Stimulated activated CD4-positive, alpha-beta T cell treated with anti-CD3 and anti-CD28 coated beads, Interleukin-2, amount 100 ng/mL, for 4 hours (primary cell): ENCODE measurements at places on chromosomes 12 and 14.

- no peak for DNase-seq
Observed at GRCh38 chr12:6494258-6494743, 399 bp downstream of the NCAPD2 start.

DNA sequence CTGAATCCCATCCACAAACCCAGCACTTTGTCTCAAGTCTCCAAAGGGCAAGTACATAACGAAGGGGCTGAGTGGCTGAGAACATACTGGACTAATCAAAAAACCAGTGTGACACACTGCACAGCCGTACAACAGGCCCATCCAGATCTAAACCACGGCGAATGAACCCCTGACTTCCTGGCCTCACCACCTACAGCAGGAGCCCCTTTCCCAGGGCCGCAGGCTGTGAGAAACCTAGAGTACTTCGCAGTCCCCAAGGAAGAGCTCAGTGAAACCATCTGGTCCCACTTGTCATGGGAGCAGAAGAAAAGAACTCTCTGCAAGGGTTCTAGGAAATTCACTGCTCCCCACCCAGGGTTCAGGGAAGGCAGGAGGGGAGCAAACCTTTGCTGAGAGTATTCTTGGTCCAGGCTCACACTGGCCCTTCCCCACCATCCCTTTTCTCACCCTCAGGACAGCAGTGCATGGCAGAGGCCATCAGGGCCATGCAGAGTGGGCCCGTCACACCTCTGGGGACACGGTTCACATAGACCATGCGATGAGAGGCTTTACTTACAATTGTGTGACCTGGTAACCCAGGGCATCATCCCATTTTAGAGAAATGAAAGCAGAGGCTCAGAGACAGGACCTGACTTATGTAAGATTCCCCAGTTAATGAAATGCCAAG lies 192.8 kb downstream of the BCL11B start:
- DNase-seq: no peak

DNA sequence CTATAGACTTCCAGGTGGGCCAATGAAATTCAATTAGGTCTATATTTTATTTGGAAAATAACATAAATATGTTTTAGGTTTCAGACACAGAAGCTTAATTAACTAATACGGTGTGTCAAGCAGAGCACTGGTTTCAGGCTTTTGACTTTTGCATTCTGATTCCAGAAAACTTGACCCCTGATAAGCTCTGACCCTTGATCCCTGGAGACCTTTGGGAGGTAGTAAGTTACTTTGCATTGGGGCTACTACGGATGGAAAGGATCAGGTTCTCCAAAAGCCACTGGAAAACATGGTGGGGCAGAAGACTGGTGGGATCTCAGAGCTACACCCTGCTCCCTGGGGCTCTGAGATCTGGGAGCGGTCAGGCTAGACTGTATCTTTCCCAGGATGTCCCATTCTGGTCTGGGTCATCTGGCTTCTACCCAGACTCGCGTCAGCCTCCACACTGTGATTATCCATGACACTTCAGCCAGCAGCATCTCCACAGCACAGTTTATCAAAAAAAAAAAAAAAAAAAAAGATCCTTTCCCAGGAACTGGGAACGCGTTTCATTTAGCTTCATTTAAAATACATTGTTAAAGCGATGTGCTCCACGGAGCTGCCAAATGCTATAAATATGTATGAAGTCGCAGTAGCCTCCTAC lies 17.8 kb upstream of the EMP1 start:
- DNase-seq: no peak

GRCh38 chr14:35814371-35815005 lies 5.4 kb upstream of the RALGAPA1 start:
- peak; percentile 68 for DNase-seq

DNA sequence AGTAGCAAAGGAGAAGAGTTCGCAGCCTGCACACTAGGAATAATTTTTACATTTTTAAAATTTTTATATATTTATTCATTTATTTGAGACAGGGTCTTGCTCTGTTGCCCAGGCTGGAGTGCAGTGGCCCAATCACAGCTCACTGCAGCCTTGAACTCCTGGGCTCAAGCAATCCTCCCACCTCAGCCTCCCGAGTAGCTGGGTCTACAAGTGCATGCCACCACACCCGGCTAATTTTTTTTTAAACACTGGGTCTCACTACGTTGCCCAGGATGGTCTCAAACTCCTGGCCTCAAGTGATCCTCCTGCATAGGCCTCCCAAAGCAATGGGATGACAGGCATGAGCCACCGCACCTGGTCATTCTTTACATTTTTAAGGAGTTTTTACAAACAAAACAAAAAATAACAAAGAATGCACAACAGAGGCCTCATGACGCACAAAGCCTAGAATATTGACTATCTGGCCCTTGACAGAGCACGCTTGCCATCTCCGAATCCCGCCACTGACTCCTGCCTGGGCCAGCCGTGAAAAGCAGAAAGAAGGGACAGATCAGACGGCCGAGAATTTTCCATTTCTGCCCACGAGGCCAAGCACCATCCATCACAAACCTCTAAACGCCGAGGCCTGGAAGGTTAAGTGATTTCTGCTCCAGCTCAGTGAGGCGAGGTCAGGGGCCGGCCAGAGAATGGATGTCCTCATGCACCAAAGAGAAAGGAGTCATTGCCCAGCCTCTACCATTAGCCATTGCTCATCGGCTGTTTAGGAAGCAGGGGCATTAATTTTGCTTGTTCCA lies 120.0 kb downstream of the SCARB1 start:
- DNase-seq: no peak

DNA sequence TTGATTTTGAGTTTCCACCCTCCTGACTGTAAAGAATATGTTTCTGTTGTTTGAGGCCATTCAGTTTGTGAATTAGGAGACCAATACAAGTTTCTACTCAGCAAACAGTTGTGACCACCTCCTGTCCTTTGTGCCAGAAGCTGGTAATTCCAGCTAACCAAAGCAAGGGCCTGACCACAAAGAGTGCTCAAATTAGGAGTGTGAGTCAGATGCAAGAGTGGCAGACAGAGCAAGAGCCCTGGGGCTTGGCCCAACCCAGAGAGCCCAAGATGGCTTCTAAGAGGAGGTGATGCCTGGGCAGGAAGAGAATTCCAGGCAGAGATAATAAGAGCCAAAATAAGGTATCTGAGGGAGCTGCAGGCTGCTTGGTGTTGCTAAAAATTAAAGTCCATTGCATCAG lies 77.7 kb upstream of the C14orf132 start:
- no peak for DNase-seq

- DNase-seq: no peak
Observed at GRCh38 chr14:22814941-22815713, at the start of gene SLC7A7. TSS of gene SLC7A7 (minus strand) at chr14:22815435. CDS start at chr14:22813398, 2,037 bp downstream.

DNA sequence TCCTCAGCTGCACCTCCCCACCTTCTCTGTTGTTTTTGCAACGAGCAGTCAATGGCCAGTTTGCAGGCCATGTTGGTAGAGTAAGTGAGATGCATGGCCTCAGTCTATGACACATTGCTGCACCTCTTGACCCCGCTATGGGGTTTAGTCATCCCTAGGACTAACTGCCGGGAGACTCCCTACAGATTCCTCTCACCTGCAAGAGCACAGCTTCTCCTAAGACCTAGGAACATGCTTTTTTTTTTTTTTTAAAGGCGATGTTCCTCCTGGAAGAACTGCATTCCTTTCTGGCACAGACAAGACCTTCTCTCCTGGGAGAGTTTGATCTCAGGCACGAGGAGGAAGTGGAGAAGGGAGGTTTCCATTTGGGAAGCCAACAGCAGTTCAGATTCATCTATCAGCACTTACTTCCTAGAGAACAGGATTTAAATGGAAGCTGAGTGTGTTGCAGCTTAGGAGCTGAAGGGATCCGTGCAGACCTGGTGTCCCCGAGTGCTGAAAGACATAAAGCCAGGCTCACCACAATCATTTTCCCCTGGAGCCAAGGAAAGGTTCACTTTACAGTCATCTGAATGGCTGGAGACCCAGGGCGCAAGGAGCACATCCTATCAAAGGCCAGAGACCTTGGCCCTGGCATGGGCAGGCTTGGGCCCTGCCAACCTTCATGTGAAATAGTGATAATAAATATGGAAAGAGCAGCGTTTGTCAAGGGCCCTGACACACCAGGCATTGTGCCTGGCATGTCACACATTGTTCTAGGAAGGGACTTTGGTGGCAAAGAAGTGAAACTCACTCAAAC lies 104.1 kb downstream of the LGMN start:
- no peak for DNase-seq

GRCh38 chr12:122026706-122027333 lies 5.1 kb downstream of the BCL7A start:
- DNase-seq: no peak

- no peak for DNase-seq
Observed at GRCh38 chr14:45721472-45721871, 468.5 kb upstream of the MIS18BP1 start.

- DNase-seq: no peak
Observed at GRCh38 chr12:131900397-131900796, 6.0 kb downstream of the ULK1 start.

DNA sequence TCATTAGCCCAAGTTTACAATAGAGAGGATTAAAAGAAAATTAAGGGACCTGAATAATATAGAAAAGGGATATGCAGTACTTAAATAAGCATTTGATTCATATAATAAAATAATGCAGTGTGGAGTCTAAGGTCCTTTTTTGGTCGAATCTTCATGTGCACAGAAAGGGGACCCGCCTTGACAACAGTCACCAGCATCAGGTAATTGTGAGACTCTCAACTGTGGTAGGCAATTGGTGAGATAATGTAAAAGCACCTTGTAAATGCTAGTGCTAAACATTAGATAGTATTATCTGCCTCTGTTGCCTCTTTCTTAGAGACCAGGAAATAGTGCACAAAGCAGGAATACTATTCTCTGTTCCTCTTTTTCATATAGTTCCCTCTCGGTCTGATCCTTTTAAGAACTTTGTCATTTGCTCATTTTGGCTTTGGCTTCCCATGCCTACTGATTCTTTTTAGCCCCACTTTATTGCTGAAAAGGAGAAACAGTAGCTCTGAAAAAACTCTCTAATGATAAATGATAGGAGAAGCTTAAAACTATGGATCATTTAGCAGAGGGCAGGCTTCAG lies 17.5 kb downstream of the CHPT1 start:
- DNase-seq: no peak

GRCh38 chr12:75781532-75782046 lies 250.0 kb downstream of the PHLDA1 start:
- no peak for DNase-seq

DNA sequence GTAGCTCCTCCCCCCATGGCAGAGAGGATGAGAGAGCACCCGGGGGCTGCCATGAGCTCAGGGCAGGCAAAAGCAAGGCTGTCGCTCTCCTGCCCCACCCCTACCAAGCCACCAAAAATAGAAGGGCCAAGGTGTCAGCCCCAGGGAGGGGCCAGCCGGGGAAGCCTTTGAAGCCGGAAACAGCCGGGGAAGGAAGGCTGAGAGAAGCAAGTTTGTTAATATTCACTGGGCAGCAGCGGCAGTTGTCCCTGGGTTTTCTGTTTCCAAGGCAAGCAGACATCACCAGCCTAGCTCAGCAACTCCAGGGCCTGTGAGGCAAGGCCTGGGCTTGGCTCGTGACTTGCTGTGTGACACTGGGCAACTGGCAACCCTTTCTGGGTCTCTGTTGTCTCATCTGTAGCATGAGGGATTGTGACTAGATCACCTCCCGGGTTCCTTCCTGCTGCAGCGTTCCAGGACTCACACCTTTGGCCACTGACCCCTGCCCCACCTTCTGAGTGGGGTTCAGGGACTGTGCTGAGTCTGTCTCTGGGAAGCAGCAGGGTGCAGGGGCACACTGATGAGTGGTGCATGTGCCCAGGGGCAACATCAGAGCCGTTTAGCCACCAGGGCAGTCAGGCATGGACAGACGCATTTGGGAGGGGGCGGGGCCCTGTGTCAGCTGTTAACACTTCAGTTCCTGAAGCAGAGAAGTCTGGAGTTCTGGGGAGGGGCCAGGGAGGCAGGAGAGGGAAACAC lies 24.3 kb downstream of the SYNDIG1L start:
- peak; percentile 29 for DNase-seq

- DNase-seq: no peak
Observed at GRCh38 chr12:34597548-34598351, 575.5 kb downstream of the ALG10 start.

- no peak for DNase-seq
Observed at GRCh38 chr14:105420974-105421674, 1.5 kb downstream of the MTA1 start.

DNA sequence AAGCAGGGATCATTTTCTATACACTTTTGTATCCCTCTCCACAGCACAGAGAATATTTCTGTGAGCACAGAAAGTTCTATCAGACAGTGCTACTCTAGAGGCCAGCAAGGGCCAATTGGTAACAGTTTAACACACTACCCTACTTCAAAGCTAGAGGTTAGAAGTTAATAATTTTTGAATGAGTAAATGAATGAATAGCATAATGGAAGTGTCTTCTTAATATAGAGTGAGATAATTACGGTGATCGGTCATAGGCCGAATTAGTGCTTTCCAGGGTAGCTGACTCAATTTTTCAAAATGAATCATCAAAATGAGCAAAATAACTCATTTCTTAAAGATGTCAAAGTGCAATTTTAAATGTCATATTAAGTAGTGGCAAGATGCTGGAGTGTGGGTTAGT lies 67.0 kb upstream of the CCDC198 start:
- no peak for DNase-seq

DNA sequence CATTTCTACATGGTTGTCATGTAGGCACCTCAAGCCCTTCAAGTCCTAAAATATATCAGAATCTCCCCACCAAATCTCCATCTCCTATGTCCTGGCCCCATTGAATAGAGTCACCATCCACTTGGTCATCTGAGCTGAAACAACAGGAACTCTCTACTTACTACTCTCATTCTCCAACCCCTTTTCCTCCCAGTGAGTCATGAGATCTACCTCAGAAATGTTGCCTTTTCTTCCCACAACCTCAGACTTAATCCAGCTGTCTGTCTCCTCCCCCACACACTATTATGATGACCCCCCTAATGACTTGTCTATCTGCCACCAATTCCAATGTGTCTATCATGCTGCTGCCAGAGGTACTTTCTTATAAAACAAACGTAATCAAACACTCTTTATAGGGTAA lies 72.3 kb upstream of the TMEM263 start:
- no peak for DNase-seq

GRCh38 chr14:55031190-55031589 lies 4.2 kb downstream of the SOCS4 start:
- DNase-seq: no peak

DNA sequence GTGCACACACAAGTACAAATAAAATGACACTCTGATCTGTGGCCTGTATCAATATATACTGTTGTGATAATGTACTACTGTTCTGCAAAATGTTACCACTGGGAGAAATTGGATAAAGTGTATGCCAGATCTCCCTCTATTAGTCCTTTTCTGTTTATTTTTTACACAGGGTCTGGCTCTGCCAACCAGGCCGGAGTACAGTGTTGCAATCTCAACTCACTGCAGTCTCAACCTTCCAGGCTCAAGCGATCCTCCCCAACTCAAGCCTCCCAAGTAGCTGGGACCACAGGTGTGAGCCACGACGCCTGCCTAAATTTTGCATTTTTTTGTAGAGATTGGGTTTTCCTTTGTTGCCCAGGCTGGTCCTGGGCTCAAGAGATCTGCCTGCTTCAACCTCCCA lies 1.9 kb downstream of the NT5DC3 start:
- no peak for DNase-seq

GRCh38 chr14:21081521-21082142 lies 11.5 kb downstream of the ARHGEF40 start:
- DNase-seq: no peak
